ENCODE measurements at places on chromosomes 1 and 21.

DNA sequence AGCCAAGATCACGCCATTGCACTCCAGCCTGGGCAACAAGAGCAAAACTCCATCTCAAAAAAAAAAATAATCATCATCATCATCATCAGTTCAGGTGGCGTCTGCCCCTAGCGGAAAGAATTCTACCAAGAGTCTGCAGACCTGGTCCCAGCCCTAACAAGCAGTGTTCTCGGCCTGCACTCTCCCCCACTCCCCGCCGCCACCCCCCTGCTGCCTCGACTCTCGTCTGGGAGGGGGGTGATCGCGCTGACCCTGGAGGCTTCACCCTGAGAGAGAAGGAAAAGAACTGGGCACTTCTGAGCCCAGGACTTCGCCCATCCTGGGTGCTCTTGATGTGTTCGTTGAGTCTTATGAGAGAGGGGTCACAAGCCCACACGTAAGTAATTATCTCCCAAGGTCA is 160.1 kb upstream of the TMEM51 start:
- DNase-seq, result no peak

GRCh38 chr21:43703035-43703880 is 15.7 kb upstream of the PDXK start:
- DNase-seq, result no peak

DNA sequence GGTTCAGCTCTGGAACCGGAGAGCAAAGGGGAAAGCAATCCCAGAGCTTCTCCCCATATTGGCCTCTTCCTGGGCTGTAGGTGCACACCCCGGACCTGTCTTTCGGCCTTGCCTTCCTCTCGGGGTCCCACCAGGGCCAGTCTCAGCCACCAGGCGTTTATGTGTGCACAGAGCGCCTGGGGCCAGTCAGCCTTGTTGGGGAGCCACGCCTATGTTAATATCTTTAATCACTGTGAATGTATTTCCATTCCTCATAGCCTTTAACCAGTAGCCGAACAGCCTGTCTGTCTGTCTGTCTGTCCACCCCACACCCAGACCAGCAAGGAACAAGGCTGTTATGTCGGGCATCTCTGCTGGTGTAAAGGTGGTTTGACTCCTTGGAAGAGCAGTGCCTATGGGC is 18.8 kb downstream of the KCNC4 start:
- no peak for DNase-seq

DNA sequence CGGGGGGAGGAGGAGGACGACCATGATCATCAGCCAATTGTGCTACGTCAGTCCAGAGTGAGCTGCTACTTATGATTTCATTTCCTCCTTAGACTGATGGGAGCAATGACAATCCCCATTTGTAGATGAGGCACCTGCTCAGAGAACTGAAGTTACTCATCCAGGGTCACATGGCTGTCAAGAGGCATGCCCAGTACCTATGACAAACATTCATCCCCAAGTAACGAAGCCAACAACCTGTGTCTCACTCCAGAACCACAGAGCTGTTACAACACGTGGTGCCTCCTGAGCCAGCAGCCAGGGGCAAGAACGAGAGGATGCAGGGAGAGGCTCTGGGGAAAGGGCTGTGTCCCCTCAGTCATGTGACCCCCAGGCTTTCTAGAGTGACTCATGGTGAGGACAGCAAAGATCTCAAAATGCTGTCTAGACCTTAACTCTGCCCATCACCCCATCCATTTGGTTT is 93.6 kb downstream of the SIM2 start:
- no peak for DNase-seq

- no peak for DNase-seq
These were observed 18.0 kb upstream of the PTP4A2 start for GRCh38 chr1:31955917-31956736.

- DNase-seq, result peak; percentile 3
These were observed 228.4 kb upstream of the NR5A2 start for GRCh38 chr1:199799116-199799515.

GRCh38 chr1:7856345-7856744 is 3.5 kb upstream of the UTS2 start:
- DNase-seq, result no peak

DNA sequence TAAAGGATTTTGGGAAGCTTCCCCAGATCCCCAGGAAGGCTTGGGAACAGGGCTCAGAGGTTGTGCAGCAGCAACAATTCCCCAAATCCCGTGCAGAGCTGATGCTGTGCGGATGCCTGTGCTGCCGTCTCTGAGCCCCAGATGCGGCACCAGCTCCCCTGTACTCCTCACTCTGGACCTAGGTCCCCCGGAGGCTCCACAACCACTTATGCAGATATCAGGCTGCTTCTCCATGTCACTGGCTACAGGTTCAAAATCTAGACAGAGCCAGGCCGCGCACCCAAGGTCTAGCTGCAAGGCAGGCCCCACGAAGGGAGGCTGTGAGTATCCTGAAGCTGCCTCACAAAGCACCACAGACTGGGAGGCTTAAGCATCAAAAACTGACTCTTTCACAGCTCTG is 81.6 kb downstream of the PDE9A start:
- no peak for DNase-seq

DNA sequence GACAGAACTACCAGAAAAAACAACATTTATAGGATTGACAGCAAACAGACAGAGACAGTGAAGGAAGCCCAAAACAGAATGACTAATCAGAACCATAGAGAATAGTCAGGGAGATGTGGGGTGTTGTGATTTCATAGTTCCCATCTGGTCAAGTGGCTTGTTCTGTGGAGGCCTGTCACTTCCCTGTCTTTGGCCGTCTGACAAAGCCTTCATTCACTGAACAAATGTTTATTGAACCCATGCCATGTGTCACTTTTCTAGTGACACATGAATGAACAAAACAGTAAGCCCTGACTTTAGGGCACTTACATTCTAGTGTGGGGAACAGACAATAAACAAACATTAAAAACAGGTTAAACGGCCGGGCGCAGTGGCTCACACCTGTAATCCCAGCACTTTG is 3.2 kb upstream of the SRRM1 start:
- DNase-seq, result no peak

GRCh38 chr1:183633676-183634343 is 1.8 kb downstream of the ARPC5 start:
- DNase-seq, result peak; percentile 47

DNA sequence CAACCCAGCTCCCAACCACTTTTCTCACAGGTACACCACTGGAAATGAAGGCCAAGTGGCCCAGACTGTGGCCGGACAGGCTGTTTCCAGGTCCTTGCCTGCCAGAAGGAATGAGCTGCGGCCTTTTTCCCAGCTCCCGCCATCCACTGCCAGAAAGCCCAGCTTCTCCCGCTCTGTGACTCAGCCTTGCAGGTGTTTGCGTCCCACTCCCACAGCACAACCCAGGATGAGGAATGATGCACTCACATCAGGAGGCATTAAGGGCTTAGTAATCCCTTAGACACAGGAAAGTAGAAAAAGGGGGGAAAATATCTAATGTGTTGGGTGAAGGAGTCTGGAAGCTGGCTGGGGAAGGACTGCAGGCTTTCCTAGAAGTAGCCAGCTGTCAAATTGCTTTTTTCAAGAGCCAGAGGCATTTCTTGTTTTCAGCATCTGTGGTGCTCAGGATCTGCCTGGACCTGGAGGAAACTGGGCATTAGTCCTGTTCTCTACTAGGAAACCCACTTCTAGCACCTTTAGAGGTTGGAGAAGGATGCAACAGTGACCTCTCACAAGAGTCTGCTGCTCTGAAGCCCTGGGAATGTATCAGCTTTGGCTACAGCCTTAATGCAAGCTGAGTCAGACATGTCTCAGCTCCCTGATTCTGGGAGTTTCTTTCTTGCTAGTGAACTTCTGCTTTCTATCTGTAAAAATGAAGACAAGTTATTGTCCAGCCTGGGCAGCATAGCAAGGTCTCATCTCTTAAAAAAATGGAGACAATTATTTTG is 13.2 kb upstream of the MAP1LC3C start:
- DNase-seq, result no peak

GRCh38 chr21:41671859-41672542 is 94.9 kb downstream of the RIPK4 start:
- no peak for DNase-seq

- no peak for DNase-seq
These were observed at the start of gene GBP2 for GRCh38 chr1:89125913-89126580. TSS of gene GBP2 (minus strand) at chr1:89126114. CDS start at chr1:89121966, 4,148 bp downstream.

DNA sequence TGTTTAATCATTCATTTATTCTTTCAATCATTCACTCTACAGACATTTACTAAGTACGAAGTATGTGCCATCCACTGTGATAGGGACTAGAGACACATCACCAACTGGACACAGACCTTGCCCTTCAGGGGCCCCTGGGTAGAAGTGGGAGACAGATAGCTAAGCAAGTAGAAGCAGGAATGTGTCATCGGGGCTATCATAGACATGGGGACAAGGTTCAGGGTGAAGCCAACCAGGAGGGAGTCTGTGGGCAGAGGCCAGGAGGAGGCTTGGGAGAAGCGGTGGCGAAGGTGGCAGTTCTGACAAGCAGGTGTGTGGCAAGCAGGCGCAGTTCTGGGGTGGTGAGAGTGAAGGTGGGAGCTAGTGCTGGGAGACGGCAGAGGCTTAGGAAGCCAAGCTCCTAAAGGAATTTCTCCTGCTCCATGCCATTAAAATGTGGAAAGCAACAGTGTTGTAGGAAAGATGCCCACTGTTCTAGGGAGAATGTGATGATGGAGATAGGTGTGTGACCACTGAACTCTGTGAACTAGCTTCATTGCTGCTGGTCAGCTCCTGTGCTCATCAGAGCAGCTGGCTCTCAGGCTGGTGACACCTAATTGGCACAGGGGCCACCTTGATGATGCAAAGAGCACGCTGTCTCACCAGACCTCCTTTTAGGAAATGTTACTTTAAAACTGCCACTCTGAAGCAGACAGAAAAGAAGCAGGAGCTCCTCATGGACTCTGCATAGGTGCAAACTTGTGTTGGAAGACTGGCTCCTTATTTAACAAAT is 79.7 kb upstream of the LPGAT1 start:
- no peak for DNase-seq

GRCh38 chr1:182643699-182644098 is 39.5 kb upstream of the RGS16 start:
- no peak for DNase-seq

DNA sequence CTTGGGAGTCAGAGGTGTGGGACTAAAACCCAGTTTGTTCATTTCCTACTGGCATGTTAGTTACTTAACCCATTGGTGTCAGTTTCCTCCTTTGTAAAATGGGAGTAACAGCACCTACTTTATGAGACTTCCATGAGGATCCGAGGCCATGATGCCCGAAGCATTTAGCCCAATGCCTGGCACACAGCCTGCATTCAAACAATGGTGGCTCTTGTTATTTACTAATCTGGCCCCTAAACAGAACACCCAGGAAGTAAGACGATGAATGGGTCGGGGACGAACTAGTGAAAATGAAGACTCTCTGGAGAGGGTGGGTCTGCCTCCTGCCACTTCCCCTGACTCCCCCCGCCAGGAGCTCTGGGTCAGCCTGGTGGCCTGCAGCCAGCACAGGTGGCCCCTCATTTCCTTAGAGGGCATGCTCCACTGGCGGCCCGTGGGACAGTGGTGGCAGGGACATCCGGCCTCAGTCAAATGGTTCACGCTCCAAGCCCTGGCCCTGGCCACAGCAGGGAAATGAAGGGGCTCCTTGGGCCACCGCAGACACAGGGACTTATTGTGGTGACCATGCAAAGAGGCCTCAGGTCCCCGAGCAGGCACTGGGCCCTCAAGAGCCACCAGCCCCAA is 9.5 kb upstream of the TAS1R2 start:
- no peak for DNase-seq

GRCh38 chr1:183267646-183268431 is 81.8 kb downstream of the LAMC2 start:
- no peak for DNase-seq

- DNase-seq, result no peak
These were observed 2.9 kb upstream of the EDN2 start for GRCh38 chr1:41487126-41488039.

GRCh38 chr1:237205400-237206064 is 163.5 kb downstream of the RYR2 start:
- no peak for DNase-seq

- no peak for DNase-seq
These were observed 13.1 kb downstream of the OPTC start for GRCh38 chr1:203506858-203507626.

DNA sequence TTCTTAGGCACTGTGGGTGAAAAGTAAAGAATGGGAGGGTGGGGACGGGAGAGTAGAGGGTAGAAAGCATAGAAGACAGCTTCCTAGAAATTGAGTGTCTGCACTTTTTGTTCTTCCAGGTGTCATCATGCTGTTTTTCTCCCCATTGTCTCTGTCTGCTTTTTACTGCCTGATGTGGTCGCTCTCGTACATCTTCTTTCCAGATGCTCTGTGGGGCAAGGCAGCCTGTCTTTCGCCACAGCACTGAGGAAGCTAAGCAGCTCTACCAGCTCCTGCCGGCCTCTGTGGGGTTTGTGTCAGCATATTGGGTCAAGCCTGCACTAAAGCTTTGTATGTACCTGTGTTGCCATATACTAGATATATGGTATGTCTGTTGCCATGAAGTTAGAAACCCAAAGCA is 13.2 kb downstream of the TMEM269 start:
- DNase-seq, result no peak

GRCh38 chr1:201662646-201663045 is 123.7 kb downstream of the NAV1 start:
- DNase-seq, result no peak

DNA sequence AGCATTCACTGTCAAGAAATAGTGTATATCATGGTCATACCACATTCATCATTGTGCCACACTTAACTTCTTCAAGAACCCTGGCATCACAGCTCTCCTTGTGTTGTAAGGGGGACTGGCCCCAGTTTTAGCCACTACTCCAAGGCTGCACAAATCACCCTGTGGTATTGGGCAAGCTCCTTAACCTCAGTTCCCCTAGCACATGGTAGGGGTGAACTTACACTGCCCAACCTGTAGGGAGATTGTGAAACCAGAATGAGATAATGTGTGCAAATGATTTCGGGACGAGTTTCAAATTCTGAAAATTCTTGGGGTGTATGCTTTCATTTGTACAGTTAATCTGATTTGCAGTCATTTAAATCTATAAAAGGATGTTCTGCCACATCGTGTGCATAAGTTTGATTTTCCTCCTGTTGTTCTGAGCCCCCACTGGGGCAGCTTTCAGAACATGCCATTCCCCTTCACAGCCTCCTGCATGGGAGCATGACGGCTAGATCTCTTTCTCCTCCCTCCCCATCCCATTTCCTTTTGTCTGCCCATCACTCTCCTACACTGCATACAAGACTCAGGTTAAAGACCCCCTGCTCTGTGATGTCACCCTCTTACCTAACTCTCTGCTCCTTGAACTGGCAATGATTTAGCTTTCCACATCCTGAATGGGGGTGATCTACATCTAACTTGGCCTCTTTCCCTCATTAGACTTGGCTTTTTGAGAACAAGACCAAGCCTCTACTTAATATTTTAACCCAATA is 290.3 kb downstream of the CHRM3 start:
- DNase-seq, result no peak

All from iPS DF 19.7 (cell line).